Activated naive CD4-positive, alpha-beta T cell treated with anti-CD3 and anti-CD28 coated beads, Interleukin-2, amount 50 U/mL, for 72 hours (primary cell): ENCODE measurements at places on chromosomes 5 and 9.

DNA sequence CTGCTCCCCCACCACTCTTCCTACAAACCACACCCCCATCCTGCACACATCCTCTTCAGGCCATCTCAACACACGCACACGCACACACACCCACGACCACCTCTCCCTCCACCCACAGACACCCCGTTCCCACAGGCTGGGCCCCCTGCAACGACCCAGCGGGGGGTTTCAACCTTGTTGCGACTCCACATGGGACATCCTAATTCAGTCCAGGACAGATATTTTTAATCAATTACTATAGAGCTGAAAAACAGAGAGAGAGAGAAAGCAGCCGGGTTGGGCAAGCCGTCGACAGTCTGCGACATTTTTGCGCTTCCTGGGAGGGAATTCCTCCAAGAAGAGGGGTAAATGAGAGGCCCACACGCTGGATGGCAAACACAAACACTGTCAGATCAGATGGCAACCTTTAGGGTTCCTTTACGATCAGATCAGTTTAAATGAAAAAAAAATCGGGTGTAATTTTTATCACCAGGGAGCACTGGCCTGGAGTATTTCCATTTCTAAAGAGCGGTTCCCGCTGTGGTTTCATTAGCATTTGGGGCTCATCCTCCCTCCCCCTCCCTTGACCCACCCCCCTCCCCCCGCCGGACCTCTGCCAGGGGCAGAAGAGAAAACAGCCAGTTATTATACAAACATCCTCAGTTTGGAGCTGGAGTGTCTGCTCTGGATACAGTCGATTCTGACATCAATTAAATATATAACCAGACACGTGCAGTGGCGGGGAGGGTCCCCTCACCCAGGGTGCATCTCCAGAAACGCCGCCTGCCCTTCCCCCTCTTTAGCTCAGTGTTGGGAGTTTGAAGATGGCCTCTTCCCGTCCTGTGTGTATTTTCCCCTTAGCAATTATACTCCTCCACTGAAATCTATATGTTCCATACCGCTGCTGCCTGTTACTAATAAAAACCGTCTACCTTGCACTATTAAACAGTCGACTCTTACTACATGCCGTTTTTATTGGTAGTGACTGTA, 2.3 kb upstream of the IRX2 start:
- no peak for DNase-seq

- no peak for DNase-seq
These were observed 264.6 kb upstream of the ZNF608 start for GRCh38 chr5:125011014-125011413.

GRCh38 chr5:175329976-175330375, 114.0 kb downstream of the DRD1 start:
- no peak for DNase-seq

DNA sequence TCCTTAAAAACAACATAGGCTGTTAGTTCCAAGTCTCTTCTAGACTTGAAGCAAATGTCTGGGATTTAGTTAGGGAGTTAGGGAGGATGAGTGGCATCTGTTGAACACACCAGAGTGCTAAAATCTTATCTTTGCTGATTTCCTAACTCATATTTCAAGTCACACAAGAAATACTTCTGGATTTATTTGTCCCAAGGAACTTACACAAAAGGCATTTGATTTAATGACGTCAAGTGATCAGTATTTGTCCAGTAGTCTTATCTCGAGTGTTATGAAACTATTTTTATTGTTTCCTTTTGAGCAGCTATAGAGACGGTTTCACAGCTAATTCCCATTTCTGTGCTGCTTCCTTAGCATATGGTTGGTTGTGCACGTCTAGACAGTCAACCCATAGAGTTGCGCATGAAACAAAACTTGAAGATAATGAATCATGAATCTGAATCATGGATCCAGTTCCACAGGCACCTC, 140.5 kb upstream of the TUT7 start:
- no peak for DNase-seq

GRCh38 chr9:88521308-88521707, 13.7 kb upstream of the NXNL2 start:
- DNase-seq = no peak

DNA sequence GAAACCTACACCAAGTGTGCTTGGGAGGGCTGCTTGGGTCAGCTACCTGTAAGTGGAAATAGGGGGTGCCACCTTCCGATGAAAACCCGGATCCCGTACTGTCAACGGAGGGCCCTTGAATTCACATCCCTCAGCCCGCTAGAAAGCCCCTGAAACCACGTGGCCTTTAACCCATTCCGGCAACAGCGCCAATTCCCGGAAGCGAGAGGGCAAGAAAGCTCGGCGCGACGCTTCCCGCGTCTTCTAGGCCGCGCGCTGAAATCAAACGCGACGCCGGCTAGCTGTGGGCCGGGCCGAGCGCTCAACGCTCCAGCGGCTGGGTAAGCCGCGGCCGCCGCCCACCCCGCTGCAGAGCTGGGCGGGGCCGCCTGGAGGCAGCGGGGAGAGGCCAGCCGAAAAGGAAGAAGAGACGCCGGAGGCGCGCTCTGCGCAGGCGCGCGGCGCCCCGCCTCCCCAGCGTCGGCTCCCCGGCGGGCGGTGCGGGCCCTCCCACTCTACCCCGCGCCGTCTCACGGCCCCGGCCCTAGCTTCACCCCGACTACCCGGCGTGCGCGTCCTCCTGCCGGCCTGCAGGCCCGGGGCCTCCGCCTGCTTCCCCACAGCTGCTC, at the start of gene KIF2A:
Gene KIF2A, plus strand, starts transcription at position 492 of the 608 bp plus-strand sequence. CDS start 267 bp downstream, outside the sequence.
- DNase-seq = peak; percentile 94

DNA sequence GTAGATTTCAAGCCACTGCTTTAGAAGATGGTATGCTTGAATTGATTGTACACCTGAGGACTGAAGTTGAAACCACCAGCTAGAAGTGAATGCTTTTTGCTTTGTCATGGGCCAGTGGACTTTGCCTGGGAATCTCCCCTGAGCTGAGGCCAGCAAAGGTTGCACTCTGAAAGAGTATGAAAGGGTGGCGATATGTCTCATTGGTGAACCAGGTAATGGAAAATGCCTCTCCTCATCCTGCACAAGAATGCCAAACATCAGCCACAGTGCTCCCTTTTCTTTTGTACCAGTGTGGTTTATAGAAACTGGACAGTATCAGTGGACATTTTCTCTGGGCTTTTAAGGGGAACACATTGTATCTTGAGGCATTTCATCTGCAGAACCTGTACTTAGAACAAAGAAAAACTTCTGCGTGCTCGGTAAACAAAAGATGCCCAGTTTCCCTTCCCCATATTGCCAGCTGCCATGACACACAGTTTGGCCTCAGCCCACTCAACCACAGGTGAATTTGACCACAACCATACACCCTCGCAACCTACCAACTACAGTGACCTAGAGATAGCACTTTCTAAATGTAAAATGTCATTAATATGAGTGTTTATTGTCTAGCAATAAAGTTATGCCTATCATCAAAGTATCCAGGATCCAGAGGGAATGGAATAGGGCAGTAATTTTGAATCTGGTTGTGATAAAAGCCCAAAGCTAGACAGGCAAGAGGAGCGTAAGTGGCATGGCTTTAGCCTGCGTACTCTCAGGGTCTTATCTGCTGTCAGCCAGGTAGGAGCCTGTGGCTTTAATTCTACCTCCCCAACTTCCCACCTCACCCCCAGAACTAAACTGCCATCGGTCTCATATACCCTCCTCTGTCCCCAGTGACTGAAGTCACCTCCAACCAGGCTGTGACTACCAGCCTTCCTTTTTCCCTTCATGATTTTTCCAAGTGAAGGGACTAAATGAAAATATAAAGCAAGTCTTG, 79.5 kb upstream of the LHFPL2 start:
- DNase-seq = no peak

- DNase-seq = no peak
These were observed 99.7 kb downstream of the ARHGAP26 start for GRCh38 chr5:142869886-142870285.

- DNase-seq = no peak
These were observed 16.2 kb downstream of the BTF3 start for GRCh38 chr5:73514418-73514817.

DNA sequence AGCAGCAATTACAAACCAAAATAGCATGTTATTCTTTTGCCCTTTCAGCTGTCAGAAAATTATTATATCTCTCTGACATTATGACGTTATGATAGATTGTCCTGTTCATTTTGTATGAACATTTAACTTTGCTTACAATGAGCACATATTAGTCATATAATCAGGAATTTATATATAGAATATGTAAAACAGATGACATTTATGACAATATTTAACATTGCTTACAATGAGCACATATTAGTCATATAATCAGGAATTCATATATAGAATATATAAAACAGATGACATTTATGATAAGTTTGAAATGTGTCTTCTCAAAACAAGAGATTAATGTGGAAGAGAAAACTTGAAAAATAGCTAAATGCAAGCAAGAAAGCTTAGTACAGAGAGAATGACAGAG, 1180.2 kb downstream of the CDH12 start:
- no peak for DNase-seq

DNA sequence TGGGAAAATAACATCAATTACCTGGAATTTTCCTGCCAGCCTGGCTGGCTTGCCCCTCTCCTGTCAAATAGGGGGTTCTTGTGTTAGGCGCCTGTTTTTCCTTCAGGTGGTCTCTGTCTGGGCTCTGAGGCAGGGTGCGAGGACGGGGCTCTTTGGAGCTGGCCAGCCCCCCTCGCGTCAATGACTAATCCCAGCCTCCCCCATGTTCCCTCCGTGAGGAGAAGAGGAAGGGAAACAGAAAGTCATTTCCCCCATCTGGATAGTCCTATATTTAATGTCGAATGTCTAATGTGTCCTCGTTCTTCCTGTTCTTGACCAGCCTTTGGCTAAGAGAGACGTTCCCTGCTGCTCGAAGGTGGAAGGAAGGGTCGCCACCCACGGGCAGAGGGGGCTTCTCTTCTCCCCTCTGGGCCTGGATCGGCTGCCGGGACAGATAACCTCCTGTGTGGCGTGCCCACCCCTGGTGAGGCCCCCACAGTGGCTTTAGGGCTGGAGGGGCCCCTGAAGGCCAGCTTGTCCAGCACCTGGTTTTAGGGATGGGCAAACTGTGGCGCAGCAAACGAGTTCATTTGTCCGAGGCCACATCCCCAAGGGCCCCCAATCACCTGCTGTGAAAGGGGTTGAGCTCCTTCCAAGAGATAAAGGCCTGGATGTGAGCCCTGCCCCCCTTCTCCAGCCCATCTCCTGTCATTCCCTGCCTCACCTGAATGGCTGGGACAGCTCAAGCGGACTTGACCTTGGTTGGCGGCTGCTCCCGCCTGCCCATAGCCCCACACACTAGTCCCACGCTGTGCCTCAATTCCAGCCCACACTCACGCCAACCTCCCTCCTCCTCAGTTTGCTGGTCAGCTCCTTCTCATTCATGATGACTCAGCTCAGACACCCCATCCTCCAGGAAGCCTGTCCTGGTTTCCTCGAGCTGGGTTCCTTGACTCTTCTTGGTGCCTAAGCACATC, 35.9 kb upstream of the UNC5A start:
- peak; percentile 30 for DNase-seq

- DNase-seq = no peak
These were observed 18.4 kb downstream of the ENG start for GRCh38 chr9:127835991-127836516.
